GM03348 (cell line): ENCODE measurements at places on chromosomes 4 and X.

DNA sequence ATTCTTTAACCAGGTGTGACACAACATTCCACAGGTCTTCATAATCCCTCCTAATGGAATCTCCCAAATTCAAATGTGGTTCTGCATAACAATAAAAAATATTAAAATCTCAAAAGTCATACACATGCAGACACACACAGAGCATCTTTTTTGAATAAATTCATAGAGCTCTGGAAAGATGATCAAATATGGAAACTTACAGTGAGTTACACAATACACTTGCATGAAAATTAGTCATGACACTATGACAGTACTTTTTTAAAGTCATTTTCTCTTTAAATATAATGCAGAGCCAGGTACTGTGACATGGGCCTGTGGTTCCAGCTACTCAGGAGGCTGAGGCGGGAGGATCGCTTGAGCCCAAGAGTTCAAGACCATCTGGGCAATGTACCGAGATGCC, 38.9 kb downstream of the DDX60L start:
- DNase-seq, result peak; percentile 9

DNA sequence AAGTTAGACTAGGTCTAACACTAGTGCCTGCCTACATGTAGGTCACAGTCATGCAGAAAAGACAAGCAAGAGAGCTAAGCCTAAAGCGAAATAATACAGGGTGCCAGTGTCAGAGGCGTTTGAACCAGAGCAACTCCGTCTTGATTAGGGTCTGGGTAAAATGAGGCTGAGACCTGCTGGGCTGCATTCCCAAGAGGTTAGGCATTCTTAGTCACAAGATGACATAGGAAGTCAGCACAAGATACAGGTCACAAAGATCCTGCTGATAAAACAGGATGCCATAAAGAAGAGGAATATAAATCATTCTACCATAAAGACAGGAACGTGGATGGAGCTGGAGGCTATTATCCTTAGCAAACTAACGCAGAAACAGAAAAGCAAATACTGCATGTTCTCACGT, 120.9 kb downstream of the BEND2 start:
- no peak for DNase-seq

DNA sequence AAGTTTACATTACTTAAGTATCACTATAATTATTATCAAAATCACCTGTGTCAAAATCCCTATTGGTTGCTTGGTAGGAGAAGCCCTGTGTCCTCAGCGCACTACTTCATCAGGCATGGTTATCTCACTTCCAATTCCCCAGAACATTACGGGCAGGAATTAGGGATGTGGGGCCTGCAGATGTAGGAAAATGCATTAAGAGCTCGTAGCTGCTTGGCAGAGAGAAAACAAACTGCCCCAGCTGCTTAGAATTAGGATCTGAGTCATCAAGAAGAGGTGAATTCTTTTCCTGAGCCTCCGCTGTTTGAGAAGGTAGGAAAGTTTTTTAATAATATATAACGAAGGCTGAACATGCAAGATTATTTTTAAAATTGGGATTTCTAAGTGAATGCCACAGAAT, 31.1 kb upstream of the CLNK start:
- DNase-seq, result peak; percentile 47

- DNase-seq, result no peak
These were observed 56.5 kb downstream of the SNX25 start for GRCh38 chr4:185265942-185266341.

DNA sequence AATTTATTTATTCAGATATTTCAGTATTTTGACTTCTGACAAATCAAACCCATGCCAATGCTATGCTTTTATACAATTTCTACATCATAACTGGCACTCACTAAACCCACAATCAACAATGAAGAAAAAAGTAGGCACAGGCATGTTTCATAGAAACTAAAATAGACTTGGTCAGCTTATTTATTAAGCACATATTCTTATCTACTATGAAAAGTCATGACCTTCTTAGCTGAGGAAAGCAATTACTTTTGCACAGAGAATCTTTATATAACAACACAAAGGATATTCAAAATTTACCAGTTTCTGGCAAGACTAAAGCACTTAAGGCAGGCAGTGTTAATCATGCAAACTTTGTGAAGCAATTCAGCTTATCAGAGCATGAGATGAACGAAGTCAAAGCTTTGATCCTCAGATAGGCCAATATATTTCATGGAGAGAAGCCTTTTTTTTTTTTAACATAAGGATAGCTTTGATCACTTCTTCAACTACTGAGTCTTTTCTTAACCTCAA, 490.6 kb downstream of the INPP4B start:
- no peak for DNase-seq

DNA sequence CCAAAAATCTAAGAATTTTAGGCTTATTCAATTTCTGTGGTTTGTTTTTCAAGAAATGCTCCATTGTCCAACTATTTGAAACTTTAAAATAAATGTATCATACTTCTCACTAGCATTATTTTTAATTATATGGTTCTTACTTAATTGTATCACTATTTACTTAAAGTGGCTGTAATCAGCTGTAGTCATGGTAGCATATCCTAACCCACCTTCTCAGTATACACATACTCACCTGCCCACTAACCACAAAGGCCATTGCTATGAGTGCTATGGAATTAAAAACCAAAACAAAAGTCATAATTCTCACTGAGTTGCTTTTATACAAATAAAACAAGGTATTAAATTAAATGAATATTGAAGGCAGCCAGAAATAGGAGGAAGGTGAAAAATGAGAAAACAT, 5.0 kb downstream of the FBXO8 start:
- DNase-seq, result no peak

DNA sequence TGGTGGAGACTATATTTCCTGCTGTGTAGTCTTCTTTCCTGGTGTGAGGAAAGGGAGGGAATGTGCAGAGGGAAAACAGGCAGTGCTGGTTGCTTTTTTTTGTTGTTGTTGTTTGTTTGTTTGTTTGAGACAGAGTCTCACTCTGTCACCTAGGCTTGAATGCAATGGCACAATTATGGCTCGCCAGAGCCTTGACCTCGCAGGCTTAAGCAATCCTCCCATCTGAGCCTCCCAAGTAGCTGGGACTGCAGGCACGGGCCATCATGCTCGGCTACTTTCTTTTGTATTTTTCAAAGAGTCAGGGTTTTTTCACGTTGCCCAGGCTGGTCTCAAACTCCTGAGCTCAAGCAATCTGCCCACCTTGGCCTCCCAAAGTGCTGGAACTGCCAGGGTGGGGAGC, 82.5 kb downstream of the RELL1 start:
- no peak for DNase-seq

- no peak for DNase-seq
These were observed 485.3 kb upstream of the PITX2 start for GRCh38 chr4:111108153-111108552.

- no peak for DNase-seq
These were observed 42.1 kb upstream of the USP46 start for GRCh38 chr4:52701207-52701606.

DNA sequence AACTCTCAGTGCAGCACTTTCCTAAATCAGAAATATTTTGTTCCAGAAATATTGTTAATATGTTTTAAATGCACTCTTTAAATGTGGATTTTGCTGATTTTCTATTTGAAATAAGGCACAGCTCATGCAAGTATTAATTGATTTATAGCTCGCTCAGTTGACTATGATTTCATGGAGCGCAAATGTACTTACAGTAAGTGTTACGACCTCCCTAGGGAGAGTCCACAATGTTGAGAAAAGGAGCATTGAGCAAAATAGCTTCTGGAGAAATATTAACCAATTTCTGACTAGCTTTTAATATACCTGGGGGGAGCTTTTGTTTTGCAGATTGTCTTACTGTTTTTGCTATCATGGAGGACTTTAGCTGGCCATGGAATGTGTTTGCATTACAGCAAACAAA, 1687.5 kb downstream of the STIM2 start:
- no peak for DNase-seq

DNA sequence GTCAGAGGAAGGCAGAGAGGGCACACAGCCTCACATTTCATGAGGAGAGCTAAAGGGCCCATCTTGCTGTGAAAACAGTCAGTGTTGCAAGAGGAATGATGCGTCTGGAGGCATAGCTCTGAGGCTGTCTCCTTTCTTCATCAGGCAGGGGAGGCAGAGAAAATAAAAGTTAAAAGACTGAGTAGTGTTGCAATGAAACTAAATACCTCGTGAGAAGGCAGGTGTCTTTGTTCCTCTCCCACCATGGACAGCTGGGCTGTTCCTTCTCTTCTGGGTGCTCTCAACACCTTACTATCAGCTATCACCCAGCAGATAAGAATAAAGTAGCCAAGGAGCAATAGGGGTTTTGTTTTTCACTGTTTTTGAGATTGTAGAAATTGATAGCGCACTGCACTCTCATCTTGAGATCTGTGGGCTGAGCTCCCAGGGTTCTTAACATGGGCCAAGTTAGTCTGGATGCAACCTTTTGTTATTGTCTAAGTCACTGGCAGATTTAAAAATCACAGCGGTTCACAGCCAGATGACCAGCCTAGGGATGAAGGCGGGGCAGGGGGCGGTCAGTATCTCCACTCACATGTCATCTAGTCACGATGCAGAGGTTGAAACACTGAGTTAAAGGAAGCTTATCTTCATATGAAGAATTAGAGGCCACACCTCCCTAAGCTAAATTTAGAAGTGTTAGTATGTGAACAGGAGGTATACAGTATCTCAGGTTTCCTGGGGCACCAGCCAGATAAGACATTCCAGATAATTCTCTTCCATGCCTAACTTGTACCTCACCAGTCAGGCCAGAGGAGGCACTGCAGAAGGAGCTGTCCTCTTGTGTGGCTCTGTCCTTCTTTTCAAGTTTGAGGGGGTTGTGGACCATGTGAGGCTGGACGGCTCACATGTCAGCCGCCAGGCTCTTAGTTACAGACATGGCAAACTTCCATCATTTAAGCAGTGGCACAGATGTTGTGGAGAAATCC, 36.9 kb downstream of the PARM1 start:
- DNase-seq, result no peak

DNA sequence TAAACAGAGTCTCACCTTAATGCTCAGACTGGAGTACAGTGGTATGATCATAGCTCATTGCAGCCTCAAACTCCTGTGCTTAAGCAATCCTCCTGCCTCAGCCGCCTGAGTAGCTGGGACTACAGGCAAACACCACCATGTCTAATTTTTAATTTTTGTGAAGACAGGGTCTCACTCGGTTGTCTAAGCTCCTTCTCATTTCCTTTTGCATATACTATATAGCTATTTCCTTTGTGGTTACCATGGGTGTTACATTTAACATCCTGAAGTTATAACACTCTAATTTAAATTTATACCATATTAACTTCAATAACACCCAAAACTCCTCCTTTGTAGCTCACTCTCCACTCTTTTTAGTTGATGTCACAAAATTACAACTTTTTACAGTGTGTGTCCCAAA, 114.3 kb downstream of the DCK start:
- DNase-seq, result no peak

GRCh38 chrX:10380300-10380699, 223.5 kb downstream of the CLCN4 start:
- DNase-seq, result no peak

- no peak for DNase-seq
These were observed 11.4 kb upstream of the SLC39A8 start for GRCh38 chr4:102356562-102357202.

GRCh38 chr4:128244379-128244778, 43.2 kb downstream of the PGRMC2 start:
- DNase-seq, result peak; percentile 45

- DNase-seq, result peak; percentile 28
These were observed 708 bp downstream of the ARAP2 start for GRCh38 chr4:36243355-36244256.

GRCh38 chr4:7347981-7348380, 86.7 kb downstream of the PSAPL1 start:
- peak; percentile 79 for DNase-seq

GRCh38 chr4:159252491-159252890, 149.6 kb downstream of the RAPGEF2 start:
- no peak for DNase-seq

DNA sequence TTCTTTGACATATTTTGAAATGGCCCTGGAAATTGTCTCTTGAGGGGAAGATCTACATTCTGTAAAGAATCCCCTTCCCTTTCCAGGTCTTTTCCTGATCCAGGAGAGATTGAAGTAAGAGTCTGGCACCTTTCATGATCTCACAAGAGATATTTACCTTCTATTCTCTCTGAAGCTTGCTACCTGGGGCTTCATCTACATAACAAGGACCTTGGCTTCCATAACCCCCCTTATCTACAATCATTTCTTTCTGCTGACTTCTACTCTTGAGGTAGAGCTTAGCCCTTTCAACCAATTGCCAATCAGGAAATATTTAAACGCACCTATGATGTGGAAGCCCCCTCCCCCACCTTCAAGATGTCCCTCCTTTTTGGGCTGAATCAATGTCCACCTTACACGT, 383.7 kb upstream of the MAGEB18 start:
- DNase-seq, result no peak

DNA sequence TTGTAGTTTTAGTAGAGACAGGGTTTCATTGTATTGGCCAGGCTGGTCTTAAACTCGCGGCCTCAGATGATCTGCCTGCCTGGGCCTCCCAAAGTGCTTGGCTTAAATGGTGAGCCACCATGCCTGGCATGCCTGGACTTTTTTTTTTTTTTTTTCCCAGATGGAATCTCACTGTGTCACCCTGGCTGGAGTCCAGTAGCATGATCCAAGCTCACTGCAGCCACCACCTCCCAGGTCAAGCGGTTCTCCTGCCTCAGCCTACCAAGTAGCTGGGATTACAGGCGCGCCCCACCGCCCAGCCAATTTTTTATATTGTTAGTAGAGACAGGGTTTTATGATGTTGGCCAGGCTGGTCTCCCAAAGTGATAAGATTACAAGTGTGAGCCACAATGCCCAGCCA, 8.4 kb downstream of the UBE2K start:
- peak; percentile 17 for DNase-seq

DNA sequence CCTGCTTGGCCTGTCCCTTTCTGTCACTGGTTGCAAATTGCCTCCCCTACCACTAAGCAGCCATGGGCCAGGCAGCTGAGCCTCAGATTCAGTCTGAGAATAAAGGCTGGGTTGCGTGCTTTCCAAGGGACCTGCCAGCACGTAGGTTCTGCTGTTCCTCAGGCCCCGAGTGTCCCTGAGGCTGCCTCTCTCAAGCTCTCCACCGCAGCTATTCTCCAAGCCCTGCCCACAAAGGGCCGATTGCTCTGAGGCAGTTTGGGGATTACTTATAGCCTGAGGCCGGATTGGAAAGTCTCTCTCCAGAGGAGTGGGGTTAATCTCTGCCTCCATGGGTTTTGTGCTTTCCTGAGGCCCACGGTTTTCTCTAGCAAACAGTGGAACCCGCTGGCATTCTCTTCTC, 590.7 kb downstream of the BCOR start:
- DNase-seq, result no peak

- no peak for DNase-seq
These were observed 134.6 kb downstream of the KDM6A start for GRCh38 chrX:45007598-45007997.

GRCh38 chr4:142614621-142615323, 231.3 kb downstream of the INPP4B start:
- no peak for DNase-seq

DNA sequence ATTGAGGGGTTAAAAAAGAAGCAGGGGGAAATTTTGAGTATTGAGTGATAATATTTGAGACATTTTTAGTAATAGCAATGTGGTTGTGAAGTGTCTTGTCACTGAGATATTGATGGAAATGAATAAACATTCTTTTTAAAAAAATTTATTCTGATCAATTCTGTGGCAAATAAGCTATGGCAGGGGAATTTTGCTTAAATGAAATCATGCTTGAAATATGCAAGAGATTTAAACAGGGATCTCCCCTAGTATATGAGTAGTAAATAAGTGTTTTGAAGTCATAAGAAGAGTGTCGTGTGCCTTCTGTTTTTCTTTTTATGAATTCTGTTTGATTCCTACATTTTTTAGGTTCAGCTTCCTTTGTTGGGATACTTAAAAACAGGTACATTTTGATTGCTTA, 23.2 kb downstream of the IL15 start:
- DNase-seq, result no peak
